H7 (cell line): ENCODE measurements at places on chromosomes 12 and 14. TPM values are rescaled to one million over a fixed set of nuclear protein-coding genes. Genes with fewer than 3 reads are reported as not detected.

GRCh38 chr12:95709152-95709551 is 81.4 kb downstream of the NTN4 start:
- no peak for DNase-seq

- DNase-seq, result no peak
These were observed 189.6 kb downstream of the TMEM117 start for GRCh38 chr12:44025499-44025898.

DNA sequence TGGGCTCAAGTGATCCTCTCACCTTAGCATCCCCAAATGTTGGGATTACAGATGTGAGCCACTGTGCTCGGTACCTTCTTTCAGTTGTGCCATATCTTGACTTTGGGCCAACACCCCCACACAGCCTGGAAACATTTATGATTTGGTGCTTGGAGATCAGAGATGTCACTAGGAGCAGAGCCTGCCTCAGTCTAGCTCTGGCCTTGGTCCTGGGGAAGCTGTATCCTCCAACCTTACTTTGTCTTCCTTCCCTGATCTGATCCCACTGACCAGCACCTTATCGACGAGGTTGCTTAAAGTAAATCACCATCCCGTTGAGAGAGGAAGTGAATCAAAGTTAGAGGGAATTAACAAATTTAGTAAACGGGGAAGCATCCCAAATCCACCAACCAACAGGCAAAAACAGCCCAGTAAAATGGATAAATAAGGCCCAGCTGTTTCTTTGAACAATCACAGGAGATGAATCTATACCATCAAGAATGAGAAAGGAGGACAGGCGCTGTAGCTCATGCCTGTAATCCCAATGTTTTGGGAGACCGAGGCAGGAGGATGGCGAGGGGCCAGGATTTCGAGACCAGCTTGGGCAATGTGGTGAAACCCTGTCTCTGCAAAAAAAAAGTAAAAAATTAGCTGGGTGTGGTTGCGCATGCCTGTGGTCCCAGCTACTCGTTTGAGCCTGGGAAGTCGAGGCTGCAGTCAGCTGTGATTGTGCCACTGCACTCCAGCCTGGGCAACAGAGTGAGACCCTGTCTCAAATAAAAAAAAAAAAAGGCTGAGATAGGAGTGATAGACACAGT is 3.4 kb downstream of the PLBD2 start:
- DNase-seq, result no peak

The PLEKHA5 gene
- 33.9 and 47.1 TPM in 2 replicates for total RNA-seq

- no peak for DNase-seq
These were observed 208.6 kb downstream of the RASSF9 start for GRCh38 chr12:85627584-85627983.

DNA sequence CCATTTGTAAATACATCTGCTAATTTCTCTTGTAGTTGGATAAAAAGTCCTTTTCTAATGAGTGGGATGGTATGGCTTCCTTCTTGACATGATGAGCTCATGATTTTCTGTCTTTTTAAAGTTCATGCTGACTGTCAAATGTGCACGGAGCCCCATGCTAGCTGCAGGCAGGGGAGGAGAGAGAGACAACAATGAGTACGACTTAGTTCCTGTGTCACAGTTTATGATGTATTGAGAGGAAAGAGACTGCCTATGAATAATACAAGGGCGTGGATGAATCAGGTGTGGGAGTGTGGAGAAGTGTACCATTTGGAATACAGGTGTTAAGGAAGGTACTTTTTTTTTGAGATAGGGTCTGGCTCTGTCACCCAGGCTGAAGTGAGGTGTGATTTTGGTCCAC is 10.7 kb upstream of the TBC1D30 start:
- DNase-seq, result no peak

DNA sequence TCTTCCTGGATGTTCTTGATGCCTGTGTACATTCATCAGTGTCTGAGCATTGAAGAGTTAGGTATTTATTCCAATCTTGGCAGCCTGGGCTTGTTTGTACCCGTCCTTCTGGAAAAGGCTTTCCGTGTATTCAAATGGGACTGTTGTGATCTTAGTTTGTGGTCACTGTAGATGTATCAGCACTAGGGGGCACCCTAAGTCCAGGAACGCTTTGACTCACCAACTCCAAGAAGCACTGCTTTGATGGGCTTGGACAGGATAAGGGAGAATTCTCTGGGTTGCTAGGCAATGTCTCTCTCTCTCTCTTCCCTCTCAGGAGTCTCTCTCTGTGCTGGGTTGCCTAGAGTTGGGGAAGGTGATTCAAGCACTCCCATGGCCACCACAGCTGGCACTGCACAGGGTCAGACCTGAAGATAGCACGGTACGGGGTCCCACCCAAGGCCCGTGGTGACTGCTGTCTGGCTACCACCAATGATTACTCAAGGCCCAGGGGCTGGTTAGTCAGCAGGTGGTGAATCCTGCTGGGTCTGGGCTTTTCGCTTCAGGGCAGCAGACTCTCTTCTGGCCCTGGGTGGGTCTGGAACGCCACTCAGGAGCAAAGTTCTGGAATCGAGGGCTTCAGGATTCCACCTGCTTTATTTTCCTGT is 211.1 kb upstream of the RGS6 start:
- peak; percentile 62 for DNase-seq

- no peak for DNase-seq
These were observed 17.2 kb downstream of the NAV3 start for GRCh38 chr12:77847680-77848431.

GRCh38 chr14:70000601-70001000 is 121.4 kb downstream of the SMOC1 start:
- no peak for DNase-seq

- no peak for DNase-seq
These were observed 198.2 kb downstream of the BTG1 start for GRCh38 chr12:91947459-91947858.

- DNase-seq, result peak; percentile 10
These were observed 479 bp downstream of the SEL1L start for GRCh38 chr14:81533212-81533535.

- DNase-seq, result no peak
These were observed 87.8 kb downstream of the KNTC1 start for GRCh38 chr12:122614839-122615238.

The IL22 gene
- not detected in 2 replicates for total RNA-seq

DNA sequence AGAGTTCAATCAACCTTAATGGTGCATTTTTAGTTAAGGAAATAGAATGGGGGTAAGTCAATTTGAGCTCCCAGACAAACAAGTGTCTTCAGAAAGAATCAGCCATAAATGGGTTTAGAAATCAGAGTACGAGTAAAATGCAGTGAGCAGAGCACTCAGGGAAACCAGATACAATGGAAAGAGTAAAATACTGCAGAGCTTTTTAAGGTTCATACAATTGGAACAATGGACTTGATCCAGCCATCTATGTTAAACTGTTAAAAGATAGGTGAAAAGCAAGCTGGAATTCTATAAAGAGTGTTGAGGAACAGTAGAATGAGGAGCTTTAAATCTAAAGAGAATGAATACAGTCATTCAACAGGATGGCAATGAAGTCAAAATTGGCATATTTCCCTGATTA is 23.8 kb upstream of the PCNX4 start:
- no peak for DNase-seq

The KLRK1 gene
- total RNA-seq, result not detected in 2 replicates

DNA sequence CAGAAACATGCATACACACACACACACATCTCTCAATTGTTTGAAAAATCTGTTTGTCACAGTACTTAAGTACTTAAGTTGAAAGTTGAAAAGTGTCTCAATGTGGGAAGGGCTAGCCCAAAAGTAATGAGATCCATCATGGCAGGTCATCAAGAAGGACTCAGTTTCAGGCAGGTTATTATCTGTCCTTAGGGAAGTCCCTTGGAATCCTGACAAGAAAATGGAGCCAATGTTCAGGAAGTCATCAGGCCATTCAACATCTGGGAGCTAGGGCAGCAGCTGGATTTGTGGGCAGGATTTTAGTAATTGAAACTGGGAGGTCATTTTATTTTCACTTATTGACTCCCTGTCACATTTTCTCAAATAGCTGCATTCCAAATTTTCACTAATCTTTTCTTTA is 56.0 kb downstream of the MSRB3 start:
- DNase-seq, result no peak

DNA sequence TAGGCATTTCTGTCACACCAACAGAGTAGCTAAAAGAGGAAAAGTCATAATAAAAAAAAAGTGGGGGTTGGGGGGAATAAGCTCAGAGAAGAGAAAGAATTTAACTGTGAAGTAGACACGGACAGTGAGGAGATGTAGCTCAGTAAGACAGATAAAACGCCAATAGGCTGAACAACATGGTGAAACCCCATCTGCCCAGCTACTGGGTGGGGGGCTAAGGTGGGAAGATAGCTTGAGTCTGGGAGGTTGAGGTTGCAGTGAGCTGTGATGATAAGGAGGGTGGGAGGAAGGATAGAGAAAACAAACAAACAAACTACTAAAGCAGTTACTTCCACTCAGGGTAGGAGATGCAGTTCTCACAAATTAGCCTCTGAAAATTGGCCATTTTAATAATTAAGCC is 25.0 kb downstream of the HECTD4 start:
- no peak for DNase-seq

The CARMIL3 gene
- 2.3 and 6.5 TPM in 2 replicates for total RNA-seq

The ADAMTS20 gene
- total RNA-seq, result 0.81 and 0.90 TPM in 2 replicates

DNA sequence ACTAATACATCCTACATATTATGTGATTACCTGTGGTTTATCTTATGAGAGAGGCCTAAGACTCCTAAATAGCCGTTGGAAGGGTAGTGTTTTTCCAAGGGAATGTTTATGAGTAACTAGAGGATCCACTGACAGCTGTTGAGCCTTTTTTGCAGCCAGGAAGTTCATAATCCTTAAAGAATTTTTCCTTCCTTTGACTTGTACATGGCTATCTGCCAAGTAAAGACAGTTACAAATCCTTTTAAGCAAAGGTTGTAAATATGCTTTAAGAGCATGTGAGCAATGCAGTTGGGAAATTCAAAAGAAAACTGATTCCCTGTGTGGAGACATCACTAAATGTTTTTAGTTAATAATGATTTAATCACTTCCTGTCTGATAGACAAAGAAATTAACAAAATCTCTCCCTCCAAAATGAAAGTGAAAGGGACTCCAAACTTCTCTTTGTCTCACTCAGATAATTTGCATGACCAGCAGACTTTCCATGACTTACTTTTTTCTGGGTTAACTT is 333.8 kb downstream of the PDZRN4 start:
- DNase-seq, result no peak

- no peak for DNase-seq
These were observed 51.7 kb downstream of the SLC25A47 start for GRCh38 chr14:100374876-100375265.

DNA sequence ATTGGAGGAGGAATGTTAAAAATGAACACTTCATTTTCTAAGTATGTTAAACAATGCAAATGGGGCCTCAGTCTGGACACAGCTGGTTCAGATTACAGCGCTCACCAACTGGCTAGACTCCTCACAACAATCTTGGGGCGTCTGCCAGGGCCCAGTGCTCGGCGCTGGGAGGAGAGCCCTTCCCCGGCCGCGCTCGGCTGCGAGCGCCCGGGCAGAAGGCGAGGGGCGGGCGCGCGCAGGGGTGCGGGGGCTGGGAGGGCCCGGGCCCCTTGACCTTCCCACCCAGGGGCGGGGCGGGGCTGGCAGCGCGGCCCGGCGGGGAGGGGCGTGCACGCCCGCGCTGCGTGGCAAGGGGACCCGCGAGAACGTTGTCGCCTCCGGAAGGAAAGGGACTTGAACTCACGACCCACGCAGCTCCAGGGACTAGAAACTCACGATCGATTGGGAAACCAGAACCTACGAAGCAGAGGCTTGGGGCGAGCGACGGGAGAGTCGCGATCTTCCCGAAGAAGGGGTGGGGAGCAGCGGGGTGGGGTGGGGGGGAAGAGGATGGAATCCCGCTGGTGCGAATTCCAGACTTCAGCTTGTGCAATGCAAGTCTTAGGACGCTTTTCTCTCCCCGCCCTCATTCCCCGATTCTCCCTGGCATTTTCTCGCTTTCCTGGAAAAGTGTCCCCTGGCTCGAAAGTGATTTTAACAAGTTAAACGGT is at the start of gene FBLN5:
Gene FBLN5, minus strand, starts transcription at position 220 of the 710 bp plus-strand sequence. CDS start 465 bp downstream, outside the sequence.
- peak; percentile 92 for DNase-seq

The TGFB3 gene
- total RNA-seq, result 0.96 and 0.97 TPM in 2 replicates

DNA sequence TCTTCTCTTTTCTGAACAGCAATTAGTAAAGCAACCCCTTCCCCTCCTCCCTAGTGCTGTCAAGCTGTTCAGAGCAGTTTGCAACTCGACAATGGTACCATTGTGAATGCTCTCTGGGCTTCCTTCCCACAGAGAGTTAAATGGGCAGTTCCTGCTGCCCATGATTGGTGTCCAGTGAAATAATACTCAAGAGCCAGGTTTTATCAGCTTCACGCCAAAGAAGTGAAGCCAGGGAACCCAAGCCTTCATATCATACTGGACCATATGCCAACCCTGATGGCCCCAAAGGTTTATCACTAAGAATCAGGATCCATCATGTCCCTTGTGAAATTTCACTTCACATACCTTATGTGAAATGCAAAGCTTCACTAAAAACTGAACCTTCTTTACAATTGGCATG is 24.7 kb downstream of the INSM2 start:
- DNase-seq, result peak; percentile 39

GRCh38 chr14:105473677-105474482 is 741 bp upstream of the CRIP2 start:
- DNase-seq, result peak; percentile 100

GRCh38 chr14:44712024-44712815 is 205.1 kb upstream of the FSCB start:
- no peak for DNase-seq
